Activated T-cell treated with anti-CD3 and anti-CD28 coated beads for 48 hours (primary cell): ENCODE measurements at places on chromosomes 12 and 14.

GRCh38 chr14:36519431-36520321 lies at the start of gene NKX2-1:
Gene NKX2-1 (minus strand): TSS chr14:36520232. CDS start chr14:36520129, 103 bp downstream.
- no peak for DNase-seq

DNA sequence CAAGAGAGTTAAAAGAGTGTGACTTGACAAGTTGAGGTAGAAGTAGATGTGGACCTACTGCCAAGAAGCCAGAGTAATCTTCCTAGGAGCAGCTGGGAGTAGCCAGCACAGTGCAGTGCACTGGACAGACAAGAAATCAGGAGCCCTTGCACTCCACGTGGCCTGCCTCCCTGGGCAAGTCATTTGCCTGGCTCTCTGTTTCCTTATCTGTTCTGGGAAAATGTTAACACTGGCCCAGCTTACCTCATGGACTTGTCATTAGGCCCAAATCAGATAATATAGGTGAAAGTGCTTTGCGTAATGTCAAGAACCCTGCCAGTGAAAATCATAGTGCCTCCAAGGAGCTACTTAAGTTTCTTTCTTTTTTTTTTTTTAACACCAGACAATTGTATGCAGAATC lies 19.2 kb downstream of the SLC7A8 start:
- no peak for DNase-seq

- no peak for DNase-seq
Observed at GRCh38 chr14:104520620-104521410, 58.7 kb upstream of the C14orf180 start.

DNA sequence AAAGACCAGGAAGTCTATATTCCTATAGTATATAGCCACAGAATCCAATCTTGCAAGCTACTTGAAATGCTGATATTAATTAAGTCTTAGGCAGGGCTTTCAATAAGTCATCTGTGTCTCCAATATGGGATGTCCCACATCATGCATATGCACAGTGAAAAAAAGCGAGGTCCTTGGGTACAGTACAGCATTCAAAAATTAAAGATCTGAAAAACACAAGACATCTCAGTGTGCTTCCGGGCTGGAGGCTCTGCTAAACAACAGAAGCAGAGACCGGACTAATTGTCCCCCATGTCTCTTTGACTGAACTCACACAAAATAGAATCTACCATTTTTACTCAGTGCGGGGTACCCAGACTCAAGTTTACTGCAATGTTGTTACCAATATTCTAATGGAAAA lies 156.0 kb downstream of the DAD1 start:
- no peak for DNase-seq

DNA sequence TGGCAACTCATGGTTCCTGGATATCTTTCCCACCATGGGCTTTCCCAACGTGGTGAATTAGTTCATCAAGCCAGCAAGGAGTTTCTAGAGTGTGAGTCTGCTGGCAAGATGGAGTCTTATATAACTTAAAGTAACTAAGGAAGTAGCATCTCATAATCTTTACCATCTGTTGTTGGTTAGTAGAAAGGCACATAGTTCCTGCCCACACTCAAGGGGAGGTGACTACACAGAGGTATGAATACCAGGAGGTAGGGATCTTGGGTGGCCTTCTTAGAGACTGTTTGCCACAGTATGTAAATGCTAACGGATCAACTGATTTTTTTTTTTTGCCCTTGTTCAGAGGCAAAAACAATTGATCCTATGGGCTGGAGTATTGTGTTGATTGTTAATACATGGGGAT lies 446.9 kb downstream of the ATP23 start:
- DNase-seq: no peak

- DNase-seq: peak; percentile 76
Observed at GRCh38 chr12:7935590-7936581, at the start of gene SLC2A3. Gene SLC2A3 (minus strand): TSS chr12:7936187. CDS start chr12:7936034, 153 bp downstream.

DNA sequence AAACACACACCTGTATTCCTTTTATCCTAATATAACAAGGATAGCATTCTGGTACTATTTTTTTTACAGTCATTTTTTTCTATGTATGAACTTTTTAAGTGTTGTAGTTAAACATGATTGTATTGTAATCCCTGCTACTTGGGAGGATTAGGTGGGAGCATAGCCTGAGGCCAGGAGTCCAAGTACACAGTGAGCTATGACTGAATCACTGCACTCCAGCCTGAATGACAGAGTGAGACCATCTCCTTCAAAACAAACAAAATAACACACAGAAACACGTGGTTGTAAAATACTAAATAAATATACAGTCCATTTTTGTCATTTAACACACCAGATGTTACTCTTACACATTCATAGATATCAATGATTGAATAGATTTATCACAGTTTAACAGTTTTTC lies 56.9 kb downstream of the MAP4K5 start:
- DNase-seq: no peak

GRCh38 chr12:132146098-132146497 lies 1.8 kb downstream of the NOC4L start:
- DNase-seq: no peak

DNA sequence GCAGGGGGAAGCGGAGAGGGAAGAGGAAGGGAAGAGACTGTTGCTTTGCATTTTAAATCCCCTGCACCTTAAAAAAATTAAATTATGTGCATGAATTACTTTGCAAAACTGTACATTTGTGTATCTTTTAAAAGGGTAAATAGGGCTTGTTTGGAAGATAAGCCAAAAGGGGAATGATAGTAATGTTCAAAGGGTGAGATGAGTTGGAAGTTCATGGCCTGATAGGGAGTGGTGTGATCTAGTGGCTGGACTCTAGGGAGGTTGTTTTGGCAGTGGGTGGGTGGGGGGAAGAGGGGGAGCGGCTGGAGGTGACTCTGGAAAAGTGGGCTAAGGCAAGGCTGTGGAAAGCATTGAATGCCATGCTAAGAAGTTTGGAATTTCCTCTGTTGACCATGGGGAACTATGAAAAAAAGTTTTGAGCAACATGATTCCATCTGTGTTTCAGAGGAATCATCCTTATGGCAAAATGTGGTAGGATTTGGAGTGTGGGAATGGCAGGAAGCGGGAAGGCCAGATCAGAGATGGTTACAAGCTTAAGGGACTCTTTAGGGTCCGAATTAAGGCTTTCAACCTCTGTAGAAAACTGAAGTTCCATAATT lies 25.5 kb upstream of the EMP1 start:
- no peak for DNase-seq

DNA sequence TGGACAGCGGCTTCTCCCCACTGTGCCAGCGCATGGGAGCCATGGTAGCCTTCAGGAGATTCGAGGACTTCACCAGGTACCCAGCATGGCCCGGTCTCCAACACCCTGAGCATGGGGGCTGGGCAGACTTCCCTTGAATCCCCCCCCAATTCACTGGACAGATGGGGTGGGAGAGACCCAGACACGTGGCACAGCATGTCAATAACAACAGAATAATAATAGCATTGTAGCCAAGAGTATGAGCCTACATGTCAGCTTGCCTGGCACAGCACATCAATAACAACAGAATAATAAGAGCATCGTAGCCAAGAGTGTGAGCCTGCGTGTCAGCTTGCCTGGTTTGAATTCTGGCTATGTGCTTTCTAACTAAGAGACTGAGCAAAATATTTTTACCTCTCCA lies 76.4 kb downstream of the FOXN4 start:
- DNase-seq: no peak

- DNase-seq: no peak
Observed at GRCh38 chr12:106369624-106370346, 12.2 kb downstream of the POLR3B start.

DNA sequence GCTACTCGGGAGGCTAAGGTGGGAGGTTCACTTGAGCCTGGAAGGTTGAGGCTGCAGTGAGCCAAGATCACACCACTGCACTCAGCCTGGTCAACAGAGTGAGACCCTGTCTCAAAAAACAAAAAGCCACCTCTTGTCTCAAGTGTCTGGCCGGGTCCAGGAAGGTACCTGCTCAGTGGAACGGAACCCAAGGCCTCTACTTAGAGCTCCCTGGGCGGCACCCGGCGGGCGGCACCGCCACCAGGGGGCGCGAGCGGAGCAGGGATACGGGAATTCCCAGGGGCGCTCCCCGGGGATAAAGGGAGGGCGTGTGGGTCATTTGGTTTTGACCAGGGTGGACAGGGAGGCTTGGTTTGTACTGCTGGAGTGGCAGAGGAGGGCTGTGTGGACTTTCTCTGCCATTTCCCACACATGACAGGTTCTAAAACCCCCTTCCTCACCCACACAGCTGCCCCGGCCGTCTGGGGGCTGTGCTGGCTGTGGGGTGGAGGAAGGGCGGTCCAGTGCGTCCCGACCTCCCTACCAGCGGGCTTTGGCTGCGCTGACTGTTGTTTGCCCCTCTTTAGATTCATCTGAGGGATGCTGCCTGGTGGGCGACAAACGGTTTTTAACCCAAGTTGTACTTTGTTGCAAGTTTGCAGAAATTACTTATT lies 91.4 kb downstream of the SETD3 start:
- DNase-seq: peak; percentile 37

GRCh38 chr12:50529345-50529744 lies 24.6 kb downstream of the DIP2B start:
- DNase-seq: no peak

DNA sequence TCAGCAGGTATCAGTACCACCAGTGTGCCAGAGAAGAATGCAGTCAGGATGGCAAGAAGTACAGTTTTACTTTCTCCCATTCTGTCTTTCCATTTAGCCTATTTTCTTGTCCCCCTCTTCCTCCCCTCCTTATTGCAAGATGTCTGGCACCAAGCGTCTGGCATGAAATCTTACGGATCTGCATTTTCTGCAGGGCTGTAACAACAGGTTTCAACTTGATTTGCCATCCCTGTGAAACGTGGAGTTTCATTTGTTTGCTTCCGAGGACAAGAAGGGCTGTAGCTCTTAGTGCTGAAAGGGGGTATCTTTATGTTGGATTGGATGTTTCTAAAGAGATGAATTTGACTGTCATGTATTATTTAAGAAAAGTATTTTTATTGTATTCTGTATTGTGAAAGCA lies 1110.6 kb downstream of the BCL11B start:
- no peak for DNase-seq

DNA sequence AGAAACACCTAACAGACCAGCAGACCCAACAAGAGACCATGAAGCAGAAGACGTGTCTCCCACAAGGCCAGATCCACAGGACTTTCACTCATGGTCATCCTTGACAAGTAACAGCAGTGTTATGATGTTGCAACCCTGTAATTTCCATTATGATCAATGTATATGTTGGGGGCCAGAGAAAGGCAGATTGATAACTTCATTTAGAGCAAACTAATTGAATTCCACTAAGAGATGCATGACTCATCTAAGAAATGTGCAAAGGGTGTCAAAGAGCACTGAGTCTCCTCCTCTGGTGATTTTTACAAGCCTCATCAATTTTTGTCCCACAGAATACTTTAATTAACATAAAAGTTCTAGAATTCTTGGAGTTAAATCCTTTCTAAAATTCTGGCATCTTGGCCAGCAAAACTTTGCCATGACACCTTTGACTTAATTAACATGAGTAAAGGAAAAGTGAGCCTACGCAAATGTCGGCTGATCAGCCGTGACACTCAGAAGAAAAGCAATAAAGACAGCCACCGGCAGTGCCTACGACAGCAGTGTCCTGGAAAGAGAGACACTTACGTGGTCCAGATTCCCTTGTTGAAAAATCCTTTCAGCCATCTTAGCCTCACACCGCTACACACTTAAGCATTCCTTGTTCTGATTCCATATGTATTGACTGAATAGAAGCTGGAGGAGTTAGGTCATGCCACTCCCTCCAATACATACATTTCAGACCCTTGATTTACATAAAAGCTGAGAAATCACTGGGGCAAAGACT lies 370.2 kb upstream of the CCDC196 start:
- no peak for DNase-seq

DNA sequence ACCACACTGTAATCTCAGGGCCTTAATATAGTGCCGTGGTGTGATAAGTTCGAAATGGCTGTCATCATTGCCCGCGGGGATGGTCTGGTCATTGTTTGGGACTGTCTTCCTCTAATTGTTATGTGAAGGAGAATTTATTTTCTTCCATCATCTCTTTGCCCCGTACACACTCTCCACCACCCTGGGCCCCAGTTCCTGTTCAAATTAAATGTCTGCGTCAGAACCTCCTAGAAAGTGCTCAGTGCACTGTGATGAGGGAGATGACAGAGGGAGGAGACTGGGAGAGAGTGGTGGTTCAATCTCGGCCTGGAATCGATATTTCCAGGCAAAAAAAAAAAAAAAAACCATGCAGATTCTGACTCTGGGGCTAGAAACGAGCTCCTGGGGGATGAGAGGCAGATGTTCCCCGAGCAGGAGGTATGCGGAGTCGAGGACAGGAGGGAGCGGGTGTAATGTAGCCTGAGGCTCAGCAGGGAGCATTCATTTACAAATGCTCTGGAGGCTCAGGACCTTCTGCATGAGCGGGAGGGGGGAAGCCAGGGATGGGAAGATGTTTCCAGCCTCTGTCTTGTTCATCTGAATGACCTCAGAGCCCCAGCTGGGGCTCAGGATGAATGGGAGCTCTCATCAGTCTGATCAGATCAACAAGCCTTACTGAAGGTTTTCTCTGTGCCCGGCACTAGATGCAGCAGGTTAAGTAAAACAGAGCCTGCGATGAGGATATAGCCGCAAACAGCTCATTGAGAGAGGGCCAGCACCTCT lies 219.5 kb downstream of the TBX5 start:
- no peak for DNase-seq

- DNase-seq: peak; percentile 88
Observed at GRCh38 chr14:73713803-73714655, at the start of gene PNMA1. Gene PNMA1 (minus strand): TSS chr14:73714384. CDS start chr14:73713639, 745 bp downstream.

- no peak for DNase-seq
Observed at GRCh38 chr12:87054226-87054625, 798.0 kb upstream of the MGAT4C start.

DNA sequence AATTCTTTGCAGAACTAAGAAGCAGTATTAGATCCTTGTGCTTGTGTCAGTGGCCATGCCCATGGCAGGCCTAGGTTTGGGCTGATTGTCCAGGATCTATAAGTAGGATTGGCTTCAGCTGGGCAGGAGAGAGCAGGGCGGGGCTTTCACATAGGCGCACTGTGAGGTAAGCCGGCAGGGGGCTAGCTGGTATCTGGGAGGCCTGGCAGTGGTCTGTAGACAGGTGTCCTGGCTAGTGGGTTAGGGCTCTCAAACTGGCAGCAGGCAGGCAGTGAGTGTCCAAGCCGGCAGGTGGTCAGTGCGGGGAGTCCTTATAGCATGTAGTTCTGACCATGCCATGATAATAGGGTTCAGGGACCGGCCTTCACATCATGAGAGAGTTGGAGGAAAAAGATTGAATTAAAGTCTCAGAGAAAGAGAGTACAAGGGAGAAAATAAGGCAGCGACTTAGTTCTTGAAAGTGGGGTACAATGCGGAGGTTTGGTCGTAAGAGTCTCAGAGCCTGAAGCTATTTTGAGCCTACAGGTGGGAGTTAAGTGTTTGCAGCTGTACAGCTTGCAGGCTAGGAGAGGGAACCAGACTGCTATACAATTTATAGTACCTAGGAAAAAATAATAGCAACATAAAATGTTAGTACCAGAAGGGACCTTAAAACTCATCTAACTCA lies 137.4 kb downstream of the TPH2 start:
- DNase-seq: no peak

DNA sequence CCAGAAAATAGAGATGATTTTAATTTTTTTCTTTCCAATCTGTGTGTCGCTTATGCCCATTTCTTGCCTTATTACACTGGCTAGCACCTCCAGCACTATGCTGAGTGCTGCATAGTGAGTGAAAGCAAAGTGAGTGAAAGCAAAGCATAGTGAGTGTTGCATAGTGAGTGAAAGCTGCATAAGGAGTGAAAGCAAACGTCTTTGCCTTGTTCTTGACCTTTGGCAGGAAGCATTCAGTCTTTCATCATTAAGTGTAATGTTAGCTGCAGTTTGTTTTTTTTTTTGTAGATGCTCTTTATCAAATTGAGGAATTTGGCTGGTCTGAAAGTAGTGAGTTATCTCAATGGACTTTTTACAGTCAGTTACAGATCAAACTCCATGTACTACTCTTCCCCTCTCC lies 6.9 kb upstream of the CORO1C start:
- no peak for DNase-seq
